Erythroblast (primary cell): ENCODE measurements at places on chromosomes 5 and 9.

- no peak for DNase-seq
Measured at GRCh38 chr5:176822041-176822792, 11.9 kb downstream of the UNC5A start.

GRCh38 chr5:135036405-135036804 is 2.4 kb upstream of the PITX1 start:
- no peak for DNase-seq

DNA sequence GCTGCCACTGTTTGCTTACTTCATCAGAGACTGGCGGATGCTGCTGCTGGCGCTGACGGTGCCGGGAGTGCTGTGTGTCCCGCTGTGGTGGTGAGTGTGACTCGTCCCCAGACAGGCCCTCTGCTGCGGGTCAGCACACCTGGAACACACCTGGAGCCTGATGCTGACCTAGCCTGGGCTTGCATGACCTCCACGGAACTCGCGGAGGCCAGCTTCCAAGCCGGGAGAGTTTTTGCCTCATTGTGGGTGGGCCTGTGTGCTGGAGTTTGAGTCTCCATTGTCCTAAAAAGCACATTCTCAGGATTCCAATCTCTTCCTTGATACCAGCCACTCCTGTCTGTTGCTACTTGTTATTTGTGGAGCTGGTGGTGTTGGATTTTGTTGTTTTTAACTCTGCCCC is 28.1 kb downstream of the SLC22A4 start:
- DNase-seq: no peak

GRCh38 chr5:148393390-148393741 is 9.6 kb downstream of the FBXO38 start:
- DNase-seq: no peak

GRCh38 chr5:119074419-119074818 is 3.5 kb downstream of the DMXL1 start:
- DNase-seq: peak; percentile 10

- DNase-seq: no peak
Measured at GRCh38 chr5:176610435-176610773, 448 bp upstream of the GPRIN1 start.

DNA sequence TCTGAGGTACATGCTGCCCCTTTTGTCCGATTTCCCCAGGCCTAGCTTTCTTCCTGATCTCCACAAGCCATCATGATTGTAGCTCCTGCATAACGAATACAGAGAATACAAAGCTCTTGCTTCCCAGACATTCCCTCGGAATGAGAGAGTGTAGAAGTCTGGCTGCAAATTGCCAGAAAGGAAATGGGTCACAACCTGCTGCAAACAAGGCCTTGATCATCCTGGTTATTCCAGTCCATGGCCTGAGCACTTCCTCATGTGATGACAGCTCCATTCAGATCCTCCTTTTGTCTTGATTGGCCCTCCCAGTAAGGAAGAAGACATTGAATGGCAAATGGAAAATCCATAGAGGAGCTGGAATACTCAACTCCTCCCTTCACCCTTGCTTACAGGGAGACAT is 136.0 kb upstream of the ADRA1B start:
- DNase-seq: no peak

DNA sequence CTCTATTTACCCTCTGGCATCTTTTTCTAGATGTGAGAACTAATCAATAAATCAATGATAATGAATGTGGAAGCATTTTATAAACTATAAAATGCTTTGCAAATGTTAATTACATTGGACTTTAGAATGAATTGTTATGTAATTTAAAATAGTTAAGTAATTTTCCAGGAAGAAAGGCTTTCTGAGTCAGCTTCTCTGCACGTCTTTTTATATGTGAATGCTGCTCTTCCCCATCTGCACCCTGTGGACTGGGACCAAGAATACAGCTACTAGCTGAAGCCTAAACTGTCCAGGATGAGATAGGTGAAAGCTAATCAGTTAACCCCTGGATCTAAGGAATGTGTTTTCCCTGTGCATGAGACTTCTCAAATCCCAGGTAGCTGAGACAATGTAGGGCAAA is 292.9 kb downstream of the NR3C1 start:
- no peak for DNase-seq

DNA sequence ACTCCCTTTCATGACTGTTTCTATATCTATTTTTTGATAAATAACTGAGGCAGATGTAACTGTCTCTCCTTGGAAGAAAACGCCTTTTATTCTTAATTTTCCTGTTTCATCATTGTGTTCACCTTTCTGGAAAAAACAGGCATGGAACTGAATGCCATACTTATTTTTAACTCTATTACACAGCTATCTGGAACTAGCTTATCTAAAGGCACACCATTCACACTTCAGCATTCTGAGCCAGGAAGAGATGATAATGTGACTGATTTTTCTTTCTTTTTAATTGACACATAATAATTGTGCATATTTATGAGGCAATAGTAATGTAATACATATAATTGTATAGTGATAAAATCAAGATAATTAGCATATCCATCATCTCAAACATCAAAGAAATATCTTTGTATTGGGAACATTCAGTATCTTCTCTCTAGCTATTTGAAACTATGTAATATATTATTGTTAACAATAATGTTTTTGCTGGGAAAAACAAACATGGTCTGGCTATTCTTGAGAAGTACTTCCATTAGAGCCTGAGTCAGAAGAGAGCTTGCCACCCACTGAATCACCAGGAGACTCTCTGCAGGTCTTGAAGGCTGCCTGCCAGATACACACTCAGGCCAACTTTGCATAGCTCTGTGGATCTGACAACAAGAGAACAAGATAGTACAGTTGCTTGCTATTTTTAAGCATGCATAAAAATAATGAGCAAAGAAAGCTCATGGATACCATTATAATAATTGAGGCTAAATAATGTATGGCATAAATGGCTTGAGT is 501.0 kb upstream of the EDIL3 start:
- no peak for DNase-seq

GRCh38 chr5:34957857-34958690 is 28.7 kb downstream of the DNAJC21 start:
- peak; percentile 19 for DNase-seq

- DNase-seq: no peak
Measured at GRCh38 chr9:127503379-127503921, 52.1 kb downstream of the LRSAM1 start.

DNA sequence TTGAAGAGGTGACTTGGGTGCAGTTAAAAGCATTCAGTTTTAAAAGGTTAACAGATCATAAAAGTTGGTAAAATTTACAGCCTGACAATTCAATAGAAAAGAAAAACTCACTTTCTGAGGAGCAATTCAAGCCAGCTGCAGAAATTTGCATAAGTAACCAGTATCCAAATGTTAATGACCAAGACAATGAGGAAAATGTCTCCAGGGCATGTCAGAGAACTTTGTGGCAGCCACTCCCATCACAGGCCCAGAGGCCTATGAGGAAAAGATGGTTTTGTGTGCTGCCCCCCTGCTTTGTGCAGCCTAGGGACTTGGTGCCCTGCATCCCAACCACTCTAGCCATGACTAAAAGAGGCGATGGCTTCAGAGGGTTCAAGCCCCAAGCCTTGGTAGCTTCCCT is 1406.5 kb upstream of the ACO1 start:
- DNase-seq: no peak

- DNase-seq: peak; percentile 67
Measured at GRCh38 chr9:109401169-109401989, 80.5 kb upstream of the EPB41L4B start.

DNA sequence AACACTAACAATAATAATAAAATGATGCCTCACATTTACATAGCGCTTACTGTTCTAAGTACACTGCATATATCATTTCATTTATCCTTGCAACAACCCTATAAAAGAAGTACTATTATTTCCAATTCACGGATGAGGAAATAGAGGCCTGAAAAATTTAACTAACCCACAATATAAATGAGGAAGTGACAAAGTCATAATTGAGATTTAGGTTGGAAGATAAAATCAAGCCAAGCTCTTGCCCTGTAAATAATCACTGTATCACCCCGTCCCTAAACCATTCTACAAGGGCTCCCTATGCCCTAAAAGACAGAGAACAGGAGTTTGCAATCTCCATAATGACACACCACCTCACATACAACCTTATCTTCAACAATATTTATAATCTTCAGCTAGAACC is 49.6 kb downstream of the STRBP start:
- no peak for DNase-seq

- peak; percentile 73 for DNase-seq
Measured at GRCh38 chr5:56900858-56901578, 8.4 kb upstream of the SETD9 start.

GRCh38 chr9:113599646-113600022 is 136.1 kb downstream of the RGS3 start:
- no peak for DNase-seq

DNA sequence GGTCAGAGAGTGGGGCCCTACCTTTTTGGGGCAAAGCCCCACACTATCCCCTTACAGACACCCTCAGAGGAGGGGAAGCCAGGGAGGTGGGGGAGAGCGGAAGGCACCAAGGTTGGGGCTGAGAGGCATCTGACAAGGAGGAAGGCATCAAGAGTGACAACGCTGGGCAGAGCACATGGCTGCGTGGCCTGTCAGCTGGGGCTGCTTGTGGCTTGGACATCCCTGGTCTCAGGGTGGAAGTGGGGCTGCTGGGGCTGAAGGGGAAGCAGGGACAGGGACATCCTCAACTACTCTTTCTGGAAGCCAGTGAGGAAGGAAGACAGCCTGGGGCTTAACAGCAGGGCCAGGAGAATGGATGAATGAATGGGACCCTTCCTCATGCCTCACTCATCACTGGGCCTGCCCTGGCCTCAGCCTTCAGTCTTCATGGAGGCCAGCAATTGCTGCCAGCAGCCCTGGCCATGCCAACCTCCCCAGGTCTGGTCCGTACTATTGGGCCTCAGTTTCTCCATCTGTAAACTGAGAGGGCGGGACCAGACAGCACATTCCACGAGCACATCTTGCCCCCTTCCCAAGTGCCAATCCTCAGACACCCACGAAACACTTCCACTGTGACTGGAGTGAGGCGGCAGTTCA is 993 bp upstream of the RALGDS start:
- no peak for DNase-seq

DNA sequence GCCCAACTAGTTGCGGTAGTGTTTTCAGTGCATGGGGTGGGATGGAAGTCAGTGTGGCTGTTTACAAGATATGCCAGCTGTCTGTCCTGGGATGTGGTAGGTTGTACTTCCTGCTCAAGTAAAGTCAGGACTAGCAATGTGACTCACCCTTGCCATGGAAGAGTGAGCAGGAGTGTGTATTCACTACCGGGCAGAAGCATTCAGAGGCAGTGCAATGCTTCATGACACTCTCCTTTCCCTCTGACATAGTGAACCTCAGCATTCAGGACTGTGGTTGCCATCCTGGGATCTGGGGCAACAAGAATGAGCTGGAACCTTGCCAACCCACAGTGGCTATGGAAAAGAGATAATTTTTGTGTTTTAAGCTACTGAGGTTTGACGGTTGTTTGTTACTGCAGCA is 68.9 kb downstream of the BOD1 start:
- DNase-seq: no peak

DNA sequence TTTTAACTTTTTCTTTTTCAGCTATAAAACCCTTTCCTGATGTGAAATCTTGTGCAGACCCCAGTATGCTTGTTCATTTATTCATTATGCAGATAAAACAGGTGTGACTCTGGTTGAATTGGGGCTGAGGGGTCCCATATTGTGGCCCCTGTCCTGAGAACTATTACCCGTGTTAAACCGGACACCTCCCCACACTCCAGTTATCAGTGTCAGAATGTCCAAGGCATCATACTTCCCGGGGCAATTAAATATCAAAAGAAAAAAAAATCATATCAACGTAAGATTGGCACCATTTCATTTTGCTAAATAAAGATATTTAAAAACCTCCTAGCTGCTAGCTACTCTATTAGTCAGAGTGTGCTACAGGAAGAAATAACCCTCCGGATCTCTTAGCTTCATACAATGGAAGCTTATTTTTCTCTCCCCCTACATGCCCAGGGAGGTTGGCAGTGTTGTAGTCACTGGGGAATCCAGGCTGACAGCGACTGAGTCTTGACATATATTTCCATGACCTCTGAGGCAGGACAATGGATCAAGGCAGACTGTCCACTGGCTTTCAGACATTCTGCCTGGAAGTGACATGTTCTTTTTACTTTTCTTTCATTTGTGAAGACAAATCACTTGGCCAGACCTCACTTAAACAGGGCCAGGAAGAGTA is 170.0 kb downstream of the SEC61B start:
- no peak for DNase-seq

GRCh38 chr5:15850536-15850935 is 329.1 kb downstream of the MARCHF11 start:
- no peak for DNase-seq

GRCh38 chr5:10262995-10263394 is 12.9 kb downstream of the CCT5 start:
- no peak for DNase-seq

GRCh38 chr5:139451878-139452660 is 10.5 kb downstream of the ECSCR start:
- no peak for DNase-seq

GRCh38 chr9:117672369-117672768 is 31.8 kb upstream of the TLR4 start:
- DNase-seq: no peak

GRCh38 chr9:18776836-18777820 is 255.9 kb downstream of the SAXO1 start:
- DNase-seq: no peak

DNA sequence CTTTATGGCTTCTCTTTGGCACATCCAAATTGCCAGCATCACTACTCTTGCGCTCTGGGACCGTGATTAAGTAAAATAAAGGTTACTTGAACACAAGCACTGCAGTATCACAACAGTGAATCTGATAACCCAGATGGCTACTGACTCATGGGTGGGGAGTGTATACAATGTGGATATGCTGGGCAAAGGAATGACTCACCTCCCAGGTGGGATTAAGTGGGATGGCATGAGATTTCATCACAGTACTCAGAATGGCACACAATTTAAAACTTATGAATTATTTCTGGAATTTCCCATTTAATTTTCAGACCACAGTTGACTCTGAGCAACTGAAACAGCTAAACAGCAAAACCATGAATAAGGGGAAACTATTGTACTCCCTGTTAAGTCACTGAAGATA is 4.3 kb downstream of the GFM2 start:
- DNase-seq: peak; percentile 3

- DNase-seq: no peak
Measured at GRCh38 chr5:177096162-177097015, 9.7 kb downstream of the FGFR4 start.

DNA sequence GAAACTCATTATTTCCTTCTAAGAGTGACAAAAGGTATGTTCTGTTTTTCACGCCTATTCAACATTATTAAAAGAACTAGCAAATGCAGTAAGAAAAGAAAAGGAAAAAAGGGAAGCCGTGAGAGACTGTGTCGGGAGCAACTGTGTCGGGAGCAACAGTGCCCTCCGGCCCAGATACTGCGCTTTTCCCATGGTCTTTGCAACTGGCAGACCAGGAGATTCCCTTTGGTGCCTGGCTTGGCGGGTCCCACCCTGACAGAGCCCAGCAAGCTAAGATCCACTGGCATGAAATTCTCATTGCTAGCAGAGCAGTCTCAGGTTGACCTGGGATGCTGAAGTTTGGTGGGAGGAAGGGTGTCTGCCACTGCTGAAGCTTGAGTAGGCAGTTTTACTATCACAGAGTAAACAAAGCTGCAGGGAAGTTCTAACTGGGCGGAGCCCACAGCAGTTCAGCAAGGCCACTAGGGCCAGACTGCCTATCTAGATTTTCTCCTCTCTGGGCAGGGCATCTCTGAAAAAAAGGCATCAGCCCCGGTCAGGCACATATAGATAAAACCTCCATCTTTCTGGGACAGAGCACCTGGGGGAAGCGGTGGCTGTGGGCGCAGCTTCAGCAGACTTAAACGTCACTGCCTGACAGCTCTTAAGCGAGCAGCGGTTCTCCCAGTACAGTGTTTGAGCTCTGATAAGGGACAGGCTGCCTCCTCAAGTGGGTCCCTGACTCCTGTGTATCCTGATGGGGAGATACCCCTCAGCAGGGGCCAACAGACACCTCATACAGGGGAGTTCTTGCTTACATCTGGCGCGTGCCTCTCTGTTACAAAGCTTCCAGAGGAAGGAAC is 1237.4 kb upstream of the CDH18 start:
- no peak for DNase-seq
